Left cardiac atrium (tissue), 4 donors: ENCODE measurements at places on chromosomes 5 and 9. TPM values are rescaled to one million over a fixed set of nuclear protein-coding genes. Genes with fewer than 3 reads are reported as not detected.

CAVIN4 gene
- 18.6 TPM for total RNA-seq

GRCh38 chr5:11797132-11797531 lies 107.1 kb downstream of the CTNND2 start:
- peak; percentile 24 for DNase-seq

NPR3 gene
- 10.9 TPM for total RNA-seq

GRCh38 chr5:95730011-95730700 lies 980 bp upstream of the RHOBTB3 start:
- no peak for DNase-seq
